ENCODE measurements at places on chromosomes 2 and 18.

DNA sequence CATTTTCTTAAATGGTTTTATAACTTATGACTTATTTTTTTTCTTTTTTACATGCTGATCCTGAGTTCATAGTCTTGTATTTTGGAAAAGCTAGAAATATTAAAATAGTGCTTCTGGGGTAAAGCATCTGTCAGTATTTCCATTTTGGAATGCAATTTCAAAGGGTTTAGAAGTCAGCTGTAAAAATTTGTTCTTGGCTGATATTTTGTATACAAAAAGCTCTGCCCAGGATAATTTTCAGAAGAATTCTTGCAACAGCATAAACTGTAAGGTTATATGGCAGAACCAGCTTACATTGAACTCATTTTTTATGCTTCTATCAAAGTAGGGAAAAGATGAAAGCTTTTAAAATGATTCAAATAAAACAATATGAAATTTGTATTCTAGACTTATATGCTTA, 97.4 kb downstream of the DIS3L2 start:
- no peak for DNase-seq

DNA sequence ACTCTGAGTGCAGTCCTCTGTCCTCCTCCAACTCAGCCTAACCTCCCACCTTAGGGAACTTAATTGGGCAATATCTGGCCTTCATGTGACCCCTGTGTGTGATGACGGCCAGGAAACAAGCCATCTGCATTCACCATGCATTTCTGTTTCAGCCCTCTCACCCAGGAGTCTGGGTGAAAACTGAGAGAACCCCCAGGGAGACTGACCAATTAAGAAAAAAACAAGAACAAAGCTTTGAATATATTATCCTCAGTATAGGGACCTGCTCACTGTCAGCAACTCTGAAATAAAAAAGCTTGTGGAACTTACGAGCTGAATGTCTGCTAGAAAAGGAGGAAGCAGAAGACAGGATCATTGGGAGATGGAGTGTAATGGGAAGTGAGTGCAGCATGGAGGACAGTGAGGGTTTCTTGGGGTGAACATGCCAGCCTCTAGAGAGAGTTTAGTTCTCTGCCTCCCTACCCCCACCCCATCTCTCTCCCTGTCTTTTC, 9.5 kb downstream of the MAPRE2 start:
- no peak for DNase-seq

GRCh38 chr2:135960656-135961551, 24.5 kb downstream of the DARS1 start:
- DNase-seq: peak; percentile 81

DNA sequence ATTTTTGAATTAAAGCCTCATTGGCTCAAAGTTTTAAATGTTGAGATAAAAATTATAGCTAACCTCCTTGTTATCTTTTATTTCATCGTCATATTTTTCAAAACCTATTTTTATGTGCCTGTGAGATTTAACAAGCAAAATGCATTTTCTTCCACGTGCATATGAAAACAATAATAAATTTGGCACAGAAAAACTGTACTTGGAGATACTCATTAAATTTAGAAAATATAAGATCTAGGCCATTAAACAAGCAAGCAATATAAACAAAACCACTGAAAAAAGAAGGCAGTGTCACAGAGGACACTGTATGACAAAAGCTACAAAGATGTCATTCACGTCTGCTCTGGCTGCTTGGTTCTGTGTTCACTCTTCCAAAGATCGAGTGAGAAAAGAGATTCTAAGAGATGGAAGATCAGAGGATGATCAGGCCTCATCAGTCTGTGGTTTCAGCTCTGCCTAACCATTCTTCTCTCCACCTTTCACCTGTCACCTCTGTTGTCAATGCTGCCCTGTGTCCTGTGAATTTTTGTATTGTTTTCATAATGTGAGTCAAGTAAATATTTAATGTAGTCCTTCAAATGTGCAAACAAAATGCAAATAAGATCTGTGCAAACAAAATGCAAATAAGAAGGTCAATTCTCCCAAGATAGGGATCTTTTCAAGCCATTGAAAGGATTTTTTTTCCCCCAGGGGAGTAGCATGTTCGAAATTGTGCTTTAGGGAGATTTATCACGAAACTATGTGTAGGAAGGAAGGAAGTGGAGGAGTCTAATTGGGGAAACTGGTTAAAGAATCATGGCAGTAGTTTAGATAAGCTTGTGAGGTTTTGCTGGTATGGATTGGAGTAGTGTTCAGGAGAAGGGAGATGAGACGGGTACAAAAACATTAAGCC, 138.7 kb upstream of the RBMS1 start:
- no peak for DNase-seq

GRCh38 chr2:98896944-98897343, 39.1 kb downstream of the CRACDL start:
- no peak for DNase-seq

DNA sequence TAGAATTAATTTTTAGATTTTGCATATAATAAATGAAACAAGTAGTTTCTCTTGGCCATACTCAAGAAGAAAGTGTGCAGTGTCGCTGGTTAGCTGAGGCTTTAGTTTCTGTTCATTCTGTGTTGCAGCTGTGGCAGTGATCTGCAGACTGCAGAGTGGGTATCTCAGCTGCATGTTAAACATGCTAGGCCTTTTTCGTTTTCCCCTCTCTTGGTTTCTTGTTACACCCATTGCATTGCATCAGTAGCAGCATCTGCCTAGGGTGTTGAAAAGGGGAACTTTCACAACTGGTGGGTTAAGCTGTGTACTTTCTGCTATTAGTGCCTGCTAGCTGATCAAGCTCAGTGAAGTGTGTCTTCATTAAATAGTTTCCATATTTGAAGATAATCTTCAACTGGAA, 51.3 kb downstream of the ACSL3 start:
- DNase-seq: no peak

- no peak for DNase-seq
Observed at GRCh38 chr2:214244847-214245246, 166.0 kb upstream of the VWC2L start.

DNA sequence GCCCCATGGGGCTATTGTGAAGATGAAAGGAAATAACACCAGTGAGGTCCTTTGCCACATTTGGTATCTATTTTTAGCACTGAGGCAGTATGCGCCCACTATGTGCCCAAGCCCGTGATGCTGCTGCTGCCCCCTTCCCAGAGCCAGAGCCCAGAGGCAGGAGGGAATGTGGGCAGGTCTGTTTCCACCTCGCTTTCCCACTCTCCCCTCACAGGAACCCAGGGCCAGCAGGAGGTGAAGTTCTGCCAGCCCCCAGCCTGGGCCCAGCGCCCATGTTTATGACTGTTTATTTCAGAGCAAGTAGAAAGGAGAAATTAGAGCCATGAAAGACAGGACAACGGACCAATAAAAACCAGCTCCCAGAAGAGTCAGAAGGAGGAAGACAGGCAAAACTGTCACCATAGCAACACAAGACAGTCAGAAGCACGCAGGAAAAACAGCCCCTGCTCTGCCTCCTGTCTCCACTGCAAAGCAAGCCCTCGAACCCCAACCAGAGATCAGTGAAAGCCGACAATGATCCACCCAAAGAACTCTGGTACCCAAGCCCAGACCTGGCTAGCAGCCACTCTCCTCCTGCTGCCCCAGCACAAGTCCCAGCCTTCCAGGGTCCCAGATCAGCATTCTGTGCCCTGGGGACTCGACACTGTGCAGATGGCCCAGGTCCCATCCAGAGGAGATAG, 1.4 kb downstream of the CYRIA start:
- DNase-seq: peak; percentile 70

DNA sequence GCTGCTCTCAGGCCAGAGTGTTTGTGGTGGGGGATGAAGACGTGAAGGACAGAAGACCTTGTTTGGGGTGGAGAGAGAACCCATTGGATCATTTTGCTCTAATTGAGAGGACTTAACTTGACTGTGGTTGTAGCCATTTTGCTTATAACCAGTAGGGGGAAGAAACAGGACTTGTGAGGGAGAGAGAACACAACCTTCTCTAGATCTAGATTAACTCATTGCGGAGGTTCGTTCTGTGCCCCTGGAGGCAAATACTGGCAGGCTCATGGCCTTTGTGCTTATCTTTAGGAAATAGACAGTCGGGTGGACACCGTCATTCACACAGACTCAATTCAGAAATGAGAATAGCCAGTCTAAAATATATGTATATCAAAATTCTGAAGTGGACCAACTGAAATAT, 147.0 kb upstream of the LHCGR start:
- no peak for DNase-seq

GRCh38 chr2:142965443-142965842, 88.0 kb downstream of the KYNU start:
- DNase-seq: no peak

GRCh38 chr2:46333912-46334311, 36.7 kb downstream of the EPAS1 start:
- DNase-seq: no peak

DNA sequence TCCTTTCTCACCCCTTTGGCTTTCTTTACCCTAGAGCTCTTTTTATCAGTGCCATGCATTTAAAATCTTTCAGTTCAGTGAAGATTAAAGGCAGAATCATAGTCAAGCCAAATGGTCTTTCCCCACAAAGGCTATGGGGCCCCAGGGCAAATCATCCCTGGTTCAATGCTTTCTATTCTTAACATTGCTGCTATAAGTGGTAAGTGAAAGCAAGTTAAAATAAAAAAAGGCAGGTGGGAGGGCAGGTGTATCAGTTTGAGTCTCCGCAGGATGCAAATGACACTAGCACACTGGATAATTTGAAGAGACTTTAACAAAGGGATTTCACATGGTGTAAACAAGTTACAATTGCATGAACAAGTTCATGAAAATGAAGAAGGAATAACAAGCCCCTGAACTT, 757.4 kb downstream of the SATB2 start:
- peak; percentile 83 for DNase-seq

DNA sequence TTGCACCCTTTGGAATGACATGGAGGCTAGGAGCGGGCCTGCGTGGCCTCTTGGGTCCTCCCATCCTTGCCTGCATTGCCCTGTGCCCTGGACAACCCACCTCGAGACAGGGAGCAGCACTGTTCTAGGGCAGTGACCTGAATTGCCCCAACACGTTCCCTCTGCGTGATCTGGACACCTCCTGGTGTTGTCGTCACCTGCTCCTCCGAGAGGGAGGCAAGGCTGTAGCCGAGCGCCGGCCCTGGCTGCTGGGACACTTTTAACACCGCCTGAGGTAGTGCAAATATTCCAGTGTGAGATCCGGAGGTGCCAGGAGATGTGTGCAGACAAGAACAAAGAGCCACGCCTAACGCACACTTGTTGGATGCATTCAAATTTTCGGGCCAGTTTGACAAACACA, 131.5 kb downstream of the SMAD7 start:
- DNase-seq: no peak

GRCh38 chr2:30656079-30656478, 151.2 kb downstream of the CAPN13 start:
- no peak for DNase-seq

- no peak for DNase-seq
Observed at GRCh38 chr2:149331023-149331400, 625 bp downstream of the LYPD6 start.

- DNase-seq: no peak
Observed at GRCh38 chr18:77517901-77518300, 268.3 kb downstream of the GALR1 start.

GRCh38 chr2:129165006-129165405, 814.5 kb upstream of the RAB6C start:
- no peak for DNase-seq

DNA sequence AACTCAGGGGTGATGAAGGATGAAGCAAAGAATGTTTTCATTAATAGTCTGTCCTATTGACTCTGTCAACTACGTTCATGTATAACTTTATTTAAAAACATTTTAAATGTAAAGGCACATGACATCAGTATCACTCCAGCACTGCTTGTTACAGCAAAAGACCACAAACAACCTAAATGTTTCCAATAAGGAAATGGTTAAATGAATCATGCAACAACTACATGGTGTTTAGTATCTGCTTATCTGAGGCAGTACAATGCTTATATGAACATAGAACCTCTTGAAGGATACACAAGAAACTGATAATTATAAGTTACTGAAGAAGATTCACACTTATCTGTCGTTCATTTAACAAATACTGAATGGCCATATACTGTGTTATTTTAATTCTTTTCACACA, 8.4 kb downstream of the BARD1 start:
- DNase-seq: no peak

GRCh38 chr2:55862673-55863390, 60.8 kb downstream of the EFEMP1 start:
- DNase-seq: no peak

- DNase-seq: no peak
Observed at GRCh38 chr2:171056307-171056706, 104.4 kb downstream of the TLK1 start.

- DNase-seq: no peak
Observed at GRCh38 chr2:10547663-10548376, 99.7 kb upstream of the ODC1 start.

DNA sequence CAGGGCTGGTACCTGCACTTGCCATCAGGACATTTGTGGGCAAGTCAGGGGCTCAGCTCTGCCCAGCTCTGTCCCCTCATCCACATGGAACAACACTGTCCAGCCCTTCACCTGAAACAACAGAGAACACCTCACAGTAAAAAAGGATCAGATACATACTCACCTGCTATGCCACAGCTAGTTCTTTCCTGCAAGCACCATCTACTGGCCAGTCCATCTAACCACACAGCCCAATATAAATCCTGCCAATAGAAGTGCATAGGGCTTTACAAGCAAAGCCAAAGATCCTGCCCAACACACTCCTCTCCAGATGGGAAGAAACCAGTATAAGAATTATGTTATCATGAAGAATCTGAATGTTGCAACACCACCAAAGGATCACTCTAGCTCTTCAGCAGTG, 52.2 kb upstream of the GALNT13 start:
- DNase-seq: peak; percentile 1

GRCh38 chr2:36059691-36060090, 295.9 kb upstream of the CRIM1 start:
- no peak for DNase-seq

DNA sequence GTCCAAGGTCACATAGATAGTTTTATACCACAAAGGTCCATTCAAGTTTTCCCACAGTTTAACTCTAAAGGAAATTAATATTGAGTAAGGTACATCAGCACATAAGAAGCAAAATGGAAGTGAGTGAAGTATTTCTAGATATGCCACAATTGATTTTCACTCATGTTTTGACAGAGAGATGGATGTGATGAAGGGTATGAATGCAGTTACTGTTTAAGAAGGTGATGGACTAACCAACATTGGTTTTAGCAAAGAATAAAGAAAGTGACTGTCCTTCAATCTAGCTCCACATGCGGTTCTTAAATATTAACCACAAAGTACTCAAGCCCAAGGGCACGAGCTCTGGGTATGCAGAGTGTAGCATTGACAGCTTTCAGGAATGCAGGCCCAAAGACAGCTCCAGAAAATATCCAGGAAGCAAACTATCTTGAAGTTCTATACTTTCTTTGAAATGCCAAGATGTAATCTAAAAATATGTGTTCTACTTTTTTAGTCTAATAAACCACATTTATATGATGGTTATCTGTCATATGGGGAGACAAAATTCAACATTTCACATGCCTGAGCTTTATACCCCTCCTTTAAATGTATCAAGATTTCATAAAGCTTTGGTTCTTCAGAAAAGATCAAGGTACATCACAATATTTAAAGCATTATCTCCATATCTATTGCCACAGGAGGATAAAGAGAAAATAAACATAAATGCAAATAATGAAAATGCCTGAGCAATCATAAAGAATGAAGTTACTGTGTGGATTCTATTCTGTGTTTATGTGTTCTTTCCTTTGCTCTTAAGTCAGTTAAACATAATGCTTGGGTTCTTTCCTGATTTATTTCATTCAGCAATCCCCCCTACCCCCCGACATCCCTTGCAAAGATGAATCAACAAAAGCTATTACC, 6.7 kb upstream of the SCN1A start:
- no peak for DNase-seq

GRCh38 chr2:198040835-198041234, 236.4 kb downstream of the PLCL1 start:
- DNase-seq: no peak

- DNase-seq: no peak
Observed at GRCh38 chr2:42137125-42137841, 31.9 kb upstream of the EML4 start.

Measured in COR-L47 (cell line).